ENCODE measurements at places on chromosomes 6 and 20.

GRCh38 chr6:5125152-5126006 is 40.2 kb downstream of the PPP1R3G start:
- DNase-seq = no peak

DNA sequence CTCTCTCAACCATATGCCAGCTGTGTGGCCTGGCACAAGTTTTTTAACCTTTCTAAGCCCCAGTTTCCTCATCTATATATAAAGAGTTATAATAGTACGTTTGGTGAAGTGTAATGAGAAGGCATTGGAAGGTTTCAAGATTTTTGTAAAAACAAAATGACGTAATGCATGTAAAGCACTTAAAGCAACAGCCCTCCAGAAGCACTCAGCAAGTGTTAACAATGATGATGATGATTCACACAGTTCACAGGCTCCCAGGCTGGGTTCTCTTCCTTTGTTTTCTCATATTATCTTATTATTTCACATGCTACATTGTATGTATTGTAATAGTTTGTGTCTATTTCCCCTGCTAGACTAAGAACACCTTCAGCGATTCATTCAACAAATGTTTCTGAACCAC is 6.2 kb downstream of the CEP250 start:
- no peak for DNase-seq

DNA sequence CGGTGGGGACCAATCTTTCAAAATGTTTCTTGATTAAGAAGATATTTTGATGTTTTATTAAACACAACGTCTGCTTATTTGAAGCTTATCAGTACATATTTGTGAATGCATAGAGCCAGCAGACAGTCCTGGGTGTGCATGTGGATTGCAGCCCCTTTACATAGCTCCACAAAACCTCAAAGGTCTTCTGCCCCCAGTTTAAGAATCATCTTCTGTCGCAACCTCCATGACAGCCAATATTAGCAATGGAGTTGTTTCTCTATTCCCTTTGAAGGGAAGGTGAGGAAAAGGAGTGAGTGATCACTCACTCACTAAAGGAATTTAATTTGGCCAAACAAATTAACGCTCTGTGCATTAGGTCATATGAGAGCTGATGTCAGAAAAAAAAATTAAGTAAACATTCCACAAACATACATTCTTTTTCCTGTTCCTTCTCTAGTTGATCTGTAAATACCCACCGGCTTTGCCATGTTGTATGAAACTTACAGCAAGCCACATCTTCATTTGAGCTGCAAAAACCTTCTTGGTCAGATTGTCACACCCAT is 152.9 kb downstream of the SIM1 start:
- no peak for DNase-seq

DNA sequence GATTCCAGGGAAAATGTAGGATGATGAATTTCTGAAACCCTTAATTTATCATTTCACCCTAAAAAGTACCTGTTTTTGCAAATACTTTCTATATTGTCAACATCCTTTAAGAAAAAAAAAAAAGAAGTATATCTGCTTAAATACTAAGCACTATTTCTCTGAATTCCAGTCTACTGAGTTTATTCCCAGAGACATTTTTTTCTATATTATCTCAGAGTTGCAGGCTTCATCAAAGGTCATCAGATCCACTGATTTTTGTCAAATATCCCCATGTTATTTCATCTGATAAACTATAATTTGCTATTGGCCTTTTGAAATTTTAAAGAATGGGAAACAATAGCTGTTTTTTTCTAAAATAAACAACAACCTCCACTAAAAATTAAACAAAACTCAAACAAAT is 357.6 kb upstream of the ID4 start:
- no peak for DNase-seq

Measured in stimulated activated CD8-positive, alpha-beta memory T cell treated with anti-CD3 and anti-CD28 coated beads, Interleukin-4, amount 100 ng/mL, for 4 hours (primary cell).